ENCODE measurements at places on chromosomes 3 and 15.

- no peak for DNase-seq
These were observed 3.6 kb downstream of the CEP19 start for GRCh38 chr3:196708467-196708866.

DNA sequence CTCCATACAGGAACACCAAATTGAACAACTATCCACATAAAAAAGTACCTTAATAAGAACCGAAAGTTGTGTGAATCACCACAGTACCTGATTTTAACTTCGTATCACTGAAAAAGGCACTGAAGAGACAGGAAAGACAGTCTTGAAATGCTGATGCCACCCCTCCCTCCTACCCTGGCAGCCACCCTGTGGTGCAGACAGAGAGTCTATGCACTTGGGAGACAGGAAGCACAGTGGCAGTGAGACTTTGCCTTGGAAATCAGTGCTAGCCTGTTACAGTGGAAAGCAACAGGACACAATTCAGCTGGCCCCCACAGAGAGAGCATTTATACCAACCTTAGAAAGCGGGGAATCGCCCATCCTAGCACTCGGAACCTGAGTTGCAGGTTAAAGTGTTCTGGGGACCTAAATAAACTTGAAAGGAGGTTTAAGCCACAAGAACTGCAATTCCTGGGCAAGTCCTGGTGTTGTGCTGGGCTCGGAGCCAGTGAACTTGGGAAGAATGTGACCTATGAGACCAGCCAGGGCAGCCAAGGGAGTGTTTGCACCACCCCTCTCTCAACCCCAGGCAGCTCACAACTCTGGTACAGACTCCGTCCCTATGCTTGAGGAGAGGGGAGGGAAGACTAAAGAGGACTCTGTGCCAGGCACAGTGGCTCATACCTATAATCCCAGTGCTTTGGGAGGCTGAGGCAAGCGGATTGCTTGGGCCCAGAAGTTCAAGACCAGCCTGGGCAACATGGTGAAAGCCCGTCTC lies 240.1 kb downstream of the ISL2 start:
- DNase-seq = no peak

DNA sequence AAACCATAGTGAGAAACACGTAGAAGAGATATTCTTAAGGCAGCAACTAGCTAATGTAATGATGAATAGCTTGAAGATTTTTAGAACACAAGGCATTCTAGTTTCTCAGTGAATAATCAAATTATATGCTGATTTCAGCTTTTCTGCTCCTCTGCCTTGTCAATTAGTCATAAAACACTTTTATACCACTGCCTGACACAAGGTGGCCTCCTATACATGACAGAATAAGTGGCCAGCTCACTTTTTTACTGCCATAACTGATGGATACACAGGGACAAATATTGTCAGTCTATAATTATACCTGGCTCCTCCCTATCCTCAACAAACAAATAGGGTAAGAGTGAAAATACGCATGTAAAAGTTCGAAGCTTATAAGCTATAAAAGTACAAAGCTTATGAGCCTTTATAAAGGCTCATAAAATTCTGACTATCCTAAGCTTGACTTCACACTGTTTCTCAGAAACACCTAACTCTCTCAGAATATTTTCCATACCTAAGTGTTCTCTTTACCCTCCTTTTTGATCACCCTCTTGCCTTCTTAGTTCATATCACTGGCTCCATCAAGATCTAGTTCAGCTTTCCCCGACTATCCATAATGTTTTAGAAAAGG lies 81.6 kb downstream of the HERC1 start:
- peak; percentile 33 for DNase-seq

- no peak for DNase-seq
These were observed 361.9 kb upstream of the KCNMB2 start for GRCh38 chr3:178174201-178174915.

- DNase-seq = no peak
These were observed 114.2 kb downstream of the EBLN2 start for GRCh38 chr3:73175698-73176097.

GRCh38 chr15:58407778-58408177 lies 24.0 kb upstream of the LIPC start:
- DNase-seq = no peak

GRCh38 chr15:39665629-39666250 lies 84.9 kb downstream of the THBS1 start:
- DNase-seq = no peak

GRCh38 chr3:14266361-14266760 lies 87.7 kb downstream of the LSM3 start:
- no peak for DNase-seq

DNA sequence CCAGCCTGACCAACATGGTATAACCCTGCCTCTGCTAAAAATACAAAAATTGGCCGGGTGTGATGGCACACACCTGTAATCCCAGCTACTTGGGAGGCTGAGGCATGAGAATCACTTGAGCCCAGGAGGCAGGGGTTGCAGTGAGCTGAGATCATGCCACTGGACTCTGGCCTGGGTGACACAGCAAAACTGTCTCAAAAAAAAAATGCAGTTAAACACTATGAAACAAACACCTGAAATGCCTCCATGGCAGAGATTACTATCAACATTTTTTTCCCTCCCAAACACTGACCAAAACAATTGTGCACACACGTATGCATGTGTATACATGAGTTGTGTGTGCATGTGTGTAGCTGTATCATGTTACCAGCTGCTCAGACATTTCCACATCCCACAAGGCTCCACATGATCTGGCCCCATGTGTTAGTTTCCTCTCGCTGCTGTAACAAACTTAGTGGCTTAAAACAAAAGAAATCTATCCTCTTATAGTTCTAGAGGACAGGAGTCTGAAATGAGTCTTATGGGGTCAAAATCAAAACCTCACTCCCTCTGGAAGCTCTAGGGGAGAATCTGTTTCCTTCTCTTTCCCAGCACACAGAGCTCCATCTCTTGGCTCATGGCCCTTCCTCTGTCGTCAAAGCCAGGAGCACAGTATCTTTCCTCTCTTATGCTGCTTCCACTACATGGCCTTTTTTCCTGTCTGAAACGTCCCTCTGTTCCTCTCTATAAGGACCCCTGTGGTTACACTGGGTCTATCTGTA lies 34.5 kb downstream of the SLC41A3 start:
- no peak for DNase-seq

- no peak for DNase-seq
These were observed 101.0 kb upstream of the COL8A1 start for GRCh38 chr3:99537416-99537815.

DNA sequence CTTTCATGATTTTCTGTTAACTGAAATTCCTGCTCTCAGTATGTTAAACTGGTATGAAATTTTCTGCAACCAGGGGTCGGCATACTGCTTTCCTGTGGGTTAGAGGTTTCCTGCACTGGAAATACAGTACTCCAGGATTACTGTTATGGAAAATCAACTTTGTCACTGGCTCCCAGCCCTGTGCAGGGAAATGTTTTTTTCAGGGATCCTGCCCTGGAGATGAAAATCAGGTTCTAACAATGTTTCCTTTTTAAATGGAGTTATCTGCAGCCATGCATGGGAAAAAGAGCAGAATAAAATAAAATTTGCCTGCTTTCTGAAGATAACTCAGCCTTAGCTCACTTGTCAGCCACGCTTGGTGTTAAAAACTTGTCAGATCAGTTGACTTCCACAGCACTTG lies 220.4 kb downstream of the IL5RA start:
- no peak for DNase-seq

DNA sequence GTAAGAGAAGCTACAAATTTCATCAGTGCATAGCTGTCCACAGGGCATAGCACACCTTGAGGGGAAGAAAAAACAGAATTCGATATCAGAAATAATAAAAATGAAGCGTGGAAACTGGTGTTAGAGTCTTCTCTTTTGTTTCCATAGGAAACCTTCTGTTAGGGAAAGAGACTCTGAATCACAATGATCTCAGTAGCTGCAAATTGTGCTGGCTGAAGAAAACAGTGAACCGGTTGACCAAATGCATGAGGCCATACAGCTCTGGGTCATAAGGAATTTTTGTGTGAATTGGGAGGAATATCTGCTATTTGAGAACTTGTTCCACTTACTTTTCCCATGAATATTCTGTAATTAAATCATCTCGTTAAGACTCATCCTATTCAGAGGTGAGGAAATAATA lies 580.2 kb upstream of the NECTIN3 start:
- DNase-seq = no peak

DNA sequence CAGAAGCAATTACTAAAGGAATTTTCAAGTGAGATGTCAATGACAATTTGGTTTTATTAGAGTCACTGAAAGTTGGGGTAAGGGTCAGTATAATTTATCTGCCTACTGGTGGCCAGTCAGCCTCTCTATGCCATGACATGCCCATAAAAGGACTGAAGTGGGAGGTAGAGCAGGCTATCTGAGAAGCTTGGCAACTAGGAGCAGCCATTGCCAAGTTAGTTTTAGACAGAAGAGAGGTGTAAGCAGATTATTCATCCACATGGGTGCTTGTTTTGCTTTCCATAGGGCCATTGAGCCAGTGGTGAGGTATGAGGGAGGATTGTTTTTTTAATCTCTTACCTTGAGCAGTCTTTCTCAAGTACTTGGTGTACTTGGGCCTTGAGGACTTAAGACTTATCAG lies 8.1 kb upstream of the RBP1 start:
- no peak for DNase-seq

DNA sequence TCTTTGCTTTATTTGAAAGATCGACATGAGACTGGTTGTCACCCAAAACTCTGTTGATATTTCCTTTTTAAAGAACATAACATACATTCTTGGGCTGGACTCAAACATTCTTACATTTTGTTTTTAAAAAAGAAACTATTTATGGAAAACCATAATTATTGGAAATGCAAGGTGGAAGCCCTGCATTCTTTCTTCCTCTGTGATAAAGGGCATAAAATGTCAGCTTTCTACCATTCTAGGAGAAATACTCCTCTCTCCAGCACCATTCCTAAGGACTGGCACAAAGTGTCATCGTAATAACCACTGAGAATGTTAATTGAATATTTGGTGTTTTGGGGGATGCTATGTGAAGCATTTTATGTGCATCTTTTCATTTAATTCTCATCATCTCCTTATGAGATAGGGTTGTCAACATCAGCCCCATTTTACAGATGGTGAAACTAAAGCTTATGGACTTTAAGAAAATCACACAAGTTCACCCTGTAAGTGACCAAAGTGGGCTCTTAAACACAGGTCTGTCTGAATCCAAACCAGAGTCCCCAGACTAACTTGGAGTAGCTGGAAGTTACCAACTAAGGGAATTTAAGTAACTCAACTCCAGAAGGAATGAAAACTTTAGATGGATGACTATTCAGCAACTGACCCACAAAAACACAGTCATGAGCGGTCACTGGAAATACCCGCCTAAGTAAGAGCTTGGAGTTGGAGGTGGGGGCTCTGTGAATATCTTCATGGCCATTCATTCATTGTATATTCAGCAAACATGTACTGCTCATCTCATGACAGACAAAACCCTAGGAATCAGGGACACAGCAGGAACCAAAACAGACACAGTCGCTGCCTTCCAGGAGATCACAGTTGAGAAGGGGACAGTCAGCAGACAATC lies 45.9 kb upstream of the LMCD1 start:
- no peak for DNase-seq
